ENCODE measurements at places on chromosomes 7 and 10.

DNA sequence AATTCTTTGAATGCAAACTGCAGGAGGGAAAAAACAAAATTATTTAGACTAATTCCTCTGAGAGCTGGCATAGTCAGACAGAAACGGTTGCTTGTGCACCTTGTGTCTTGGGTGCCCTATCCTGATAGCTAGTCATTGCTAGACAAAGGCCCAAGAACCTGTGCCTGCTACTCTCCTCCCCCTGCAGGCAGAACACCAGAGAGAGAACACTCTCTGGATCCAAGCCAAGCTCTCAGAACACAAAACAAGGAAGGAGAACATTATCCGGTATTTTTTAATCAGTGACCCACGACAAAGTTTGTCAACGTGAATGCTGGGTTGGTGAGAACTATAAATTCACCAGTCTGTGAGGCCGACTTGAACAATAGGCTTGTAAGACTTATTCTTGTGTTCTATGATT is 18.8 kb upstream of the PPP1R9A start:
- DNase-seq = no peak

DNA sequence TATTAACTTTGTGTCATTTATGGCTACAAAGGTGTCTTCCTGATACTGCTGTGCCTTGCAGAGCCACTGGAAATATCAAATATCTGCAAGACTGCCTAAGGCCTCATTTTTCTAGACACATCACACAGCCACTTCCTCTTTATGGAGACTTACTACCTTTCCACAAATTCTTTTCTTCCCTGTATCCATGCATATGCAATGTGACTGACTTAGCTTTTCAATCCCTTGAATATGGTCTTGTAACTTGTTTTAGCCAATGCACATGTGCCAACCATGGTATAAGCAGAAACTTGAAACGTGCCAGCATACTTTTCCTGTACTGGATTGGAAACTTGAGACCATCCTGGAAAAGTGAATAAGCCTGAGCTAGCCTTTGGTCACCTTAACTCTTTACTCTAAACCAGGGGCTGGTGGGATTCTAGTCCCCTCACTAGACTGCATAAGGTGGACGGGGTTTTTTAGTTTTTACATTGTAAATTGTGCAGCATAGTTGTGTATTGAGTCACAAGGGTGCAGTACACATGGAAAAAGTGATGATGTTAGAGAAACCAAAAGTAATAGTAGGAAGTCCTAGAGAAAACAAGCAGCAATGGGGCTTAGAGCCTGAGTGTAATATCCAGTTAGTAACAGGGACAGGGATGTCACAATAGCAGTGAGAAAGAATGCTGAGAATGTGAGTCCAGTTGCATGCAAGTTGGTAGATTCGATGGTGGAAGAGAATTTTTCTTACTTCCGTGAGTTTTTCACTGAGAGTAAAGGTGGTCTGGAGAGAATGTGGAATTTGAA is 879.5 kb downstream of the SORCS1 start:
- DNase-seq = peak; percentile 10

DNA sequence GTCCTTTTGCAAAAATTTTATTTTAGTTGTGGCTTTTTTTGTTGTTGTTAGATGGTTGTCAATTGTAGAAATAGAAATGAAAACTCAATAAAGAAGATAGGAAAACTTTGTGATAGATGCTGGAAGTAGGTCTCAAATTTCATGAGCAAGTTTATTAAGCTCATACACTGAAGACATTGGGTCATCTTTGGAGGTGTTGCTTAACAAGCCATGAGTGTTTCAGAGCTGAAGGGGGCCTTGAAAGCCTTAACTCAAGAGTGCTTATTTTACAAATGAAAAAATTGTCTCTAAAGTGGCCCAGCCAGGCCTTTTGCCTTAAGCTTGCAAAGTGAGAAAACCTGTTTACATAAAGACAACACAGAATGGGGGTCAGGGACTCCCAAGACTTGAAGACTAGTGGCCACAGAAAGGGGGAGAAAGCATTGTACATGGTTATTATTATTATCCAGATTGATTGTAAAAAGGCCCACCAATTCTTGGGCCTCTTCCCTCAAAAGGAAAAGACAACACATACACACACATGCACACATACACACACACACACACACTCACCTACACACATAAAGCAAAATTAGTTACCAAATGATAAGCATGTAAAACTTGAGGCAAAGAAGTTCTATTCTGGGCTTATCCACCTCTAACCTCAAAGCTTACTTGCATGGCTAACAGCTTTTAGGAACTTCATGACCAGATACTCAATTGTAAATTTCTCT is 49.7 kb upstream of the GLCCI1 start:
- peak; percentile 24 for DNase-seq

DNA sequence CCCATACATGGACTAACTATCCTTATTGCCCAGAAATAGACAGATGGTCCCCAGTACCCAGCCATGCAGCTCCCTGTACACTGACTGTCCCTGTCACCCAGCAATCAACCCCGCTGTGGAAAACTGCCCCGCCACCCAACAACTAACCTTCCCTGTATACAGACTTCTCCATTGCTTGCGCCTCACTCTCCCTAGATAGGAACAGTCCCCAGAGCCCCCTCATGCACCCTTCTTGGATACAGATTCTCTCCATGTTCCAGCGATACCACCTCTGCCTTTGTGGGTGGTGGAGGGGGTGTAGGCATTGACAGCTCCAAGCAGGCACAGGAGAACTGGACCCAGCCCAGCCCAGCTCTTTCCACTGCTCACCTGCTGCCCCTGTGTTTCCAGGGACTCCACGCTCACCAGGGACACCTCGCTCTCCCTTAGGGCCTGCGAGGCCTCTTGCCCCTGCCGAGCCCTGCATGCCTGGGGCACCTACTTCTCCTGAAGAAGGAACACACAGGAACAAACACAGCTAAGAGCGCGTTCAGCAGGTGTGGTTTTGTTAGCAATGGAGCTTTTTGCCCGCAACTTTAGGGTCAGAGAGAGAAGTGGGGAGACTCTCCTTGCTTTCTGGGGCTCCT is 7.2 kb downstream of the SFTPD start:
- DNase-seq = no peak

DNA sequence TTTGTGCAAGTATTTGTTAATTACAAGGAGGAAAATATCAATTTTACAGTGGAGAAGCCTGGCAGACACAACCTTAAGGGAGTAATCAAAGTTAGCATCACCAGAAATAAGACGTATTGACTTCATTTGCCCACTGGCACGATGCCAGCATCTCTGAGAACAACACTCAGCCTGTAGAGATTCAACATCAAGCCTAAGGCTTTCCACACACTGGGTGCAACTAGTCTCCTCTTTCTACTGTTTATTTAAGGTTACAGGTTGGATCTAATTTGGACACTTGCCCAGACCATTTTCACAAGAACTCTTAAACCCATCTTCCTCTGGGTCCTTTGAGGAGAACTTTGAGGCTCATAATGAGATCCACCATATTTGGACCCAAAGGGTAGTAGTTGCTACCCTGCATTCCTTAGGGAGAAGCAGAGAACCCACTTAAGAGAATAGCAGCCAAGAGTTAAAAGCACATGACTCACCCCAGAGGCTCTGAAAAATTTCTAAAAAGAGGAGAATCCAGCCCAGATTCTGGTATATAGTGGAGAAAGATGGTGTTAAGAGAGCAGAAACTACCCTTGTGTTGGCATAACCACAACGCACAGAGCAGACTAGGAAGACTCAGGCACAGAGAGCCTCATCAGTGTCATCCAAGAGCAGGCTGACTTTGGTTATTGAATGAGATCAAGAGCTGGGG is 97.3 kb downstream of the CCDC71L start:
- peak; percentile 38 for DNase-seq
